H54 (cell line): ENCODE measurements at places on chromosomes 11 and 22.

DNA sequence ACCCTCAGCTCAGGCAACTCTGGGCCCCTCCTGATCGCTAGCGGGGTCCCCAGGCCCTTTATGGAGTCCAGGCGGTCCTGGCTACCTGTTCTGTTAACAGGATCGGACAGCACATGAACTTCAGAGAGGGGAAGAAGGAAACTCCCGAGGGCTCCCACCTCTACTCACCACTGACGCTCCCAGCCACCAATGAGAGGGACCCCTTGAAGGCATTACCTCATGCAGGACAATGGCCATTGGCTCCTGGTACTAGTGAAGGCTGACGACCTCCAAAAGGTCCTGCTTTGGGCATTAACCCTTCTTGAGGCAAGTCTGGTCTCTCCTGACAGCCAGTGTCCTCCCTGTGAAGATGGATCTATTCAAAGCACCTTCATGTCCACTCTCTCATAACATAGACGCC, 71.5 kb upstream of the LMO1 start:
- DNase-seq, result no peak

DNA sequence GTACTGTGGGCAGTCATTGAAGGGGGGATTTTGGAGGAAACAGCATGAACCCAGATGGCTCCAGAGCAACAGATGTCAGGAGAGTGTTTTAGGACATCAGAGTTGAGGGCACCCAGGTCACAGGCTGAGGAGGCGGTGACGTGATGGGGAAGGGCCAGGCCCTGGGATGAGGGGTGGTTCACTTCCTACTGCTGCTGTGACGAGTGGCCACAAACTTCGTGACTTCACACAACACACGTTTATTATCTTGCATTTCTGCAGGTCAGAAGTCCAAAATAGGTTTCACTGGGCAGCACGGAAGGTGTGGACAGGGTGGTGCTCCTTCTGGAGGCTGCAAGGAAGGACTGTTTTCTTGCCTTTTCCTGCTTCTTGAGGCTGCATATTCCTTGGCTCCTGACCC, 77.7 kb upstream of the RAB1B start:
- DNase-seq, result no peak

- DNase-seq, result no peak
Measured at GRCh38 chr11:43735961-43736360, 55.4 kb downstream of the HSD17B12 start.

DNA sequence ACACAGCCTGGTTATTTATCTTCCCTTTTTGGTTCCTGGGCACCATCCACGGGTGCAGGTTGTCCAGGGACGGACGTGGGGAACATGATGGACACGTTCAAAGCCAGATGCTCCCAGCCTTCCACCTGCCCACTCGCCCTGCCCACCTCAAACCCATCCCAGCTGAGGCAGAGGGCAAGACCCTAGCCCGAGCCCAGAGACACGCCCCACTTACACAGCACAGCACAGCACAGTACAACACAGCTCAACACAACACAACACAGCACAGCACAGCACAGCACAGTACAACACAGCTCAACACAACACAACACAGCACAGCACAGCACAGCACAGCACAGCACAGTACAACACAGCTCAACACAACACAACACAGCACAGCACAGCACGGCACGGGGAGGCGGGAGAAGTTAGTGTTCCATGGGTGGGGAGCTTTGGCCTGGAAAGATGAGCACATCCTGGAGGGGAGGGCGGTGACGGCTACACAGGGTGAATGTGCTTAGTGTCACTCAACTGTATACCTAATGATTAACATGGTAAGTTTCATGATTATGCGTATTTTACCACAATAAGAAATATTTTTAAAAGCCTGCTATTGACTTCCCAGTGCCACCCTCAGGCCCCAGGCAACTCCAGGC, 1507.5 kb downstream of the BRD1 start:
- DNase-seq, result no peak

DNA sequence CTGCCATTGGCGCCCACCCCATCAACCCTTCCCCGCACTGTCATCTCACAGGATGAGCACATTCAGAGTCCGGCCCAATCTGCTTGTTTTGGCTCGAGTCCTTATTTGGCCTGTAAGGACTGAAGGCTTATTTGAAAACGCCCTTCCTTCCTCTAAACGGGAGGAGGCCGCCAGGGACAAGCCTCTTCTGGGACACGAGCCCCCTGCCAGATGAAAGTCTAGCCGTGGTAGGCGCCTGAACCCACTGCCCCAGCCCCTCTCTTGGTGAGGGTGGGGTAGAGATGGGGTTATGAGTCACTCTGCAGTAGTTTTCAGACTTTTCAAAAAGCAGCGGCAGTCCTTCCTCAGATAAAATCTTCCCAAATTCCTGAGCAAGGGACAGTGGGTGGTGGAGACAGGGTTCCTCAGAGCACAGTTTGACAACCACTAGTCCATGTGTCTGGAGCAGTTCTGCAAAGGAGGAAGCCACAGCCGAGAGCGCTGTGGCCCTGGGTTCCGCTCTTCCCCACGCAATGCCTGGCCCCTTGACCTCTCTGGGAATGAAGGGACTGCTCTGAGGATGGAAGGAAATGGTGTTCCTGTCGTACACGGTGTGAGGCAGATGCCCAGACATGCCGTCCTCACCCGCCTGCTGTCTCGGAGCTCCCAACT, 57.0 kb downstream of the MYH9 start:
- no peak for DNase-seq
